ENCODE measurements at places on chromosomes 6 and 20.

- DNase-seq: no peak
Measured at GRCh38 chr6:4176907-4177306, 41.5 kb upstream of the ECI2 start.

GRCh38 chr6:162963861-162964260 lies 236.1 kb downstream of the PACRG start:
- no peak for DNase-seq

DNA sequence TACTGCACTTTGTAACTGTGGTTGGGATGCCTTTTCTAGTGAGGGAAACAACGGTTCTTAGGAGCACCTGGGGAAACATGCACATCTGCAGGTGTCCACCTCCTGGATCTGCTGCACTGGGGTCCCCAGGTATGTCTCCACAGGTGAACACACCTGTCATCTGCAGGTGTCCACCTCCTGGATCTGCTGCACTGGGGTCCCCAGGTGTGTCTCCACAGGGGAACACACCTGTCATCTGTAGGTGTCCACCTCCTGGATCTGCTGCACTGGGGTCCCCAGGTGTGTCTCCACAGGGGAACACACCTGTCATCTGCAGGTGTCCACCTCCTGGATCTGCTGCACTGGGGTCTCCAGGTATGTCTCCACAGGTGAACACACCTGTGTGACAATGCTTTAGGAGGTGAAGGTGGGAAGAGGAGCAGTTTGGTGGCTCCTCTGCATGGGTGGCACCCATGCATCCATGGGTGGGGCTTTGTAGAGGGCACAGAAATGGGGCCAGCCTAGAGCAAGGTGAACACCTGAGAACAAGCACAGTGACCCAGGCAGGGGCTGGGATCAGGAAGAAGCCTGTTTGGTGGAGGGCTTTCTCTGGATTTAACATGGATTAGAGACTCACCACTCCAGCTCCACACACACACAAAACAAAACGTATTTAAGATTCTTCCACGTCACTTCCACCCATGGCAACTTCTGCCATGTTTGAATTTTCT lies 206.0 kb upstream of the CDH4 start:
- no peak for DNase-seq

GRCh38 chr6:138234363-138234762 lies 16.1 kb upstream of the PBOV1 start:
- no peak for DNase-seq

DNA sequence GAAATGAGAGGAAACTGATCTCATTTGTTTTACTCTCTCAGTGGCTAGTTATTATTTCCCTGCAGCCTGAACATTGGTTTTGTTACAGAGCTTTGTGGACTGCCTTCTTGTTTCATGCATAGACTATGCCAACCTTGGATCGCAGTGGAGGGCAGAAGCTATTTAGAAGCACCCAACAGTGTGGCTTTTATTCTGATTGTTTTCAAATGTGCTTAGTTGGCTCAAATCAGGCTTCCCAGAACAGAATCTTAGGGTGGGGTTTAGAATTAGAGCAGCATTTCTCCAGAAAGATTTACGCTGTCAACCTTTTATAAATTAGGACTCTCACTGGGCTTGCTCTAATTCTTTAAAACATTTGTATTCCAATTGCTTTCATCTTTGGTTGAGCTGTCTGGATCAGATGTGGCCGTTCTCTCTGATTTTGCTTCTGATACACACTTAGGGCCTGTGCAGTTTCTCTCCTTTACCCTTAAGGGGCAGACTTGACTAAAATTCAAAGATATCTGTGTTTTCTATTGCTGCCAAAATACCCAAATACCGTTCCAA lies 210.3 kb downstream of the BCKDHB start:
- DNase-seq: no peak
